ENCODE measurements at places on chromosomes 1 and 21. TPM values are rescaled to one million over a fixed set of nuclear protein-coding genes. Genes with fewer than 3 reads are reported as not detected.

DNA sequence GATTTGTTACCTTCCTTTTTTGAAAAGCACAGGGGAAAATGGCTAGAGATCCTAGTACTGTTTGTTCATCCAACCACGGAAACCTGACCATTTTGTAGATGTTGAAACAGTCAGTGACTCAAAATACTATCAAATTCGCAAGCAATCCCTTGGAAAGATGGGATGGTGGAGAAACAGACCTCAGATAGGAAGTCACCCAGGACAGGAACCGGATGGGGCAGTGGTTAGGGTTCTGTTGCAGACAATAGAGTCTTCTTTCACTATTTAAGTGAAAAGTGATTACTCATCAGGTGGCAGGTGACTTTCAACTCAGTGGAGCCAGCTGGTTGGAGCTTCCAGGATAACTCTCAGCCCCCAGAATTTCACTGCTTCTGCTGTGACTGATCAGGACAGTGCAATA is 17.0 kb downstream of the LHX4 start:
- no peak for DNase-seq

DNA sequence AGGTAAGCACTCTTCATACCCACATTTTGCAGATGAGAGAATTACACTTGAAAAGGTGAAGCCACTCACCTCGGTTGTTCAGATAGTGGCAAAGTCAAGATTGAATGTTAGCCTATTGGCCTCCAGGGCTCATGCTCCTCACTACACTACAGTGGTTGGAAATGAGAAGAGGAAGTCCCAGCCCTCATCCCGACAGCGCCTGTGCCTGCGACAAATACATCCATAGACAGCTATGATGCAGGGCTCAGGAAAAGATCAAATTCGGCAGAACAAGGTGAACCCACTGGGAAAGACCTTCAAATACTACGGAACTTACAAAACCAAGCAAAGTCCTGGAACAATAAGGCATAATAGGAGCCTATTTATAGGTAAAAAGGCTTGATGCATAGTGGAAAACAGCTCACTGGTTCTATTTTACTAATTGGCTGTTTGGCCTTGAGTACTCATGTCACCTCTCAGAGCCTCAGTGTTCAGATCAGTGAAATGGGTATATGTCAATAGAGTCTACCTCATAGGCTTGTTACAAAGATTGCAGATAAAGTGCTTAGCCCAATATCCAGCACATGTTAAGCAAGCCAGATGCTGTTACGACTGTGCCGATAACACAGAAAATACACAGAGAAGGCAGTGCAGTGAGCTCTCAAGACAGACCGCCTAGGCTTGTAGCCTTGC is 3.5 kb downstream of the SPOCD1 start:
- DNase-seq = no peak

Gene ASPM
- polyA plus RNA-seq = 0.14 TPM

- no peak for DNase-seq
These were observed 9.8 kb downstream of the PDZK1IP1 start for GRCh38 chr1:47179988-47180563.

Gene STUM
- polyA plus RNA-seq = 0.86 TPM

Gene FCRL4
- polyA plus RNA-seq = not detected

GRCh38 chr1:60149251-60149650 is 75.7 kb upstream of the C1orf87 start:
- peak; percentile 61 for DNase-seq

DNA sequence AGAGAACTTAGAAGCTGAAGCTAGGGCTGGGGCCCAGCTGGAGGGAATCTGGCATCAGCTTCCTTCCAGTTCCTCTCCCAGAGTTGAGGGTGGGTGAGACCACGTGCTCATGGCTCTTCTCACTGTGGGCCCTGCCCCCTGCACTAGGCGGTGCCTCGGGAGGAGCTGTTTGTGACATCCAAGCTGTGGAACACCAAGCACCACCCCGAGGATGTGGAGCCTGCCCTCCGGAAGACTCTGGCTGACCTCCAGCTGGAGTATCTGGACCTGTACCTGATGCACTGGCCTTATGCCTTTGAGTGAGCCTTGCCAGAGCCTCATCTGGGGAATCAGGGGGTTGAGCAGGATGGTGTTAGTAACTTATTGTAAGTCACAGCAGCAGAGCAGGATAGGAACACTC is 16.1 kb downstream of the AKR1A1 start:
- DNase-seq = peak; percentile 50

DNA sequence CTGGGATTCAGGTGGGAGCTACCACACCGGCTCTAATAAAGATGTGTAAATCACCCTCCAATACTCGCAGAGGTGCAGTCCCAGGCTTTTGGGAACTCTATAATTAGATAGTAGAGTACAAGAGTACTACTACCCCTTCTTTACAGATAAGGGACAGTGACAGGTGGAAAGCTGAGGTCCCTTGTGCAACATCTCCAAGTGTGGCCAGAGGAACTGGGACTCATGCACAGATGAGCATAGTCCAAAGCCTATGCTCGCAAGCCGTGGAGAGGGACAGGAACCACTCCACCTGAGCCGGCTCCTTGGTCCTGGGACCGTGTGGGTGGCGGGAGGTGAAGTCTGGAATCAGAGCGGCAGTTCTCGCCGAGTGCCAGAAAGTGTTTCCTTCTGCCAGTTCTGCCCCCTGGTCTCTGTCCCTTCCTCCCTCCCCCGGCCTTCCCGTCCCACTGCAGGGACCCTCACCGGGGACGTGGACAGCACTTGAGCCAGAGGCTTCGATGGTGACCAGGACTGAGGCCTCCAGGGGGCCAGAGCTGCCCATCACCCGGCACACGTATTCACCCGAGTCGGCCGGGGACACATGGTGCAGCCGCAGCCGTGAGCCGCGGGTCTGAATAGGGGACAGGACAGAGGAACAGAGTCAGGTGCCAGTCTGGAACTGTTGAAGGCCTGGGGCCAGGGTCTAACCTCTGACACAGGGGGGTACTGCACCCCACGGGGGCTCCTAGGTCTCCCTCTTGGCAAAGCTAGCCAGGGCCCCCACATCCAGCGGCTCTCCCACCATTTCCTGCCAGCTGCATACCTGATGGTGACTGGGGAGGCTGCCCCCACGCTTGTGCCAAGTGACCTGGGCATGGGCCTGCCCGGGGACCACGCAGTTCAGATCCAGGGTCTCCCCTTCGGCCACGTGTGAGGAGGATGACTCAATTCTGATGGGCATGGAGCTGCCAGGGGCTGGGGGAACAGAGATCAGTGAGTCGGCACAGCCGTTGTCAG is 33.9 kb downstream of the LDLRAD2 start:
- DNase-seq = no peak

DNA sequence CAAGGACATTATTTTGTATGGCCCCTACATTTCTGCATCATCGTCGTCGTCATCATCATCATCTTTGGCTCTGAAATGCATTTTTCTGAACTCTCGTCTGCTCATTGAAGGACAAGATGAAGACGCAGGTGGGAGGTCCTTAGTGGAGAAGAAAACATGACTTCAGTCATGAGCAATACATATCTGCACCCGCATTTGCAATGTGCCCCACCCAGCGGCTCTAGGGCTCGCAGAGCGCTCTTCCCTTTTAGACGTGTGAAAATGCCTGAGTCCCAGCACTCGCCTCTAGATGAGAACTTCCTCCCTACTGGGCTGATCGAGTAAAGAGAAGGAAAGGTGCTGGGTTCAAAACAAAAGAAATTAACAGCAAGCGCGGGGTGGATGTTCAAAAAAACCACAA is 10.1 kb downstream of the C1orf174 start:
- DNase-seq = peak; percentile 34

Gene FCRL2
- not detected for polyA plus RNA-seq

DNA sequence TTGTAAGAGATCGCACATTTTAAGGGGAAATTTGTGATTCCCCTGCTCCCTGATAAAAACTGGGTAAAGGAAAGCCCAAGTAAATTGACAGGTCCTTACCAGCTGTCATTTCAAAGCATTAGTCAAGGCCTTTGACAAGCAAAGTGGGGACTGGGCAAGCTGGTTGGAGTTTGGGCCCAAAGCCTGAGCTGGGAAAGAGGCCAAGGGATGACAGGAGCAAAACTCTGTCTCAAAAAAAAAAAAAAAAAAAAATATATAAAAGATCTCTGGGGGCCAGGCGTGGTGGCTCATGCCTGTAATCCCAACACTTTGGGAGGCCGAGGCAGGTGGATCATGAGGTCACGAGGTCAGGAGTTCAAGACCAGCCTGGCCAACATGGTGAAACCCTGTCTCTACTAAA is 36.9 kb downstream of the SLC2A1 start:
- no peak for DNase-seq

Gene FCGR3B
- polyA plus RNA-seq = 0.32 TPM

GRCh38 chr1:36253161-36253862 is 29.1 kb downstream of the THRAP3 start:
- no peak for DNase-seq

Gene PDXK
- polyA plus RNA-seq = 20.2 TPM

- DNase-seq = no peak
These were observed 2.2 kb downstream of the PTGFRN start for GRCh38 chr1:116911779-116912469.

Gene JAK1
- polyA plus RNA-seq = 34.0 TPM

Gene C1QC
- 10.4 TPM for polyA plus RNA-seq

Gene UBXN10
- polyA plus RNA-seq = 0.04 TPM

DNA sequence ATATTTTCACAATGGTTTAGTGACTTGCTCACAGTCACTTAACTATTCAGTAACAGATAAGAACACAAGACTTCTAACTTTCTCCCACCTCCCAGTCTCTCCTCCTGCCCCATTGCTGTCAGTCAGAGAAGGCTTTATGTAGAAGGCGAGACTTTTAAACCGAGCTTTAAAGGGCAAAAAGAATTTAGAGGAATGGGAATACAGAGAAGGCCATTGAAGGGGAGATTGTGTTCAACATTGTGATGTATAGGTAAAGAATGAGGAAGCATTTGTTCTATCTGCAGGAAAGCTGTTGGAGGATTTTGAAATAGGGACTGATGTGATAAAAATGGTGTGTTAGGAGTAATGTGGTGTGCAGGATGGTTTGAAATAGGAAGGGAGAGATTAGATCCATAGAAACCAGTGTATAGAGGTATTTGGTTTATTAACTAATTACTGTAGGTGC is 7.3 kb downstream of the POU2F1 start:
- DNase-seq = no peak

Gene ITGB2
- 2.5 TPM for polyA plus RNA-seq
